Activated CD4-positive, alpha-beta T cell treated with anti-CD3 and anti-CD28 coated beads for 24 hours (primary cell): ENCODE measurements at places on chromosomes 7 and 10.

DNA sequence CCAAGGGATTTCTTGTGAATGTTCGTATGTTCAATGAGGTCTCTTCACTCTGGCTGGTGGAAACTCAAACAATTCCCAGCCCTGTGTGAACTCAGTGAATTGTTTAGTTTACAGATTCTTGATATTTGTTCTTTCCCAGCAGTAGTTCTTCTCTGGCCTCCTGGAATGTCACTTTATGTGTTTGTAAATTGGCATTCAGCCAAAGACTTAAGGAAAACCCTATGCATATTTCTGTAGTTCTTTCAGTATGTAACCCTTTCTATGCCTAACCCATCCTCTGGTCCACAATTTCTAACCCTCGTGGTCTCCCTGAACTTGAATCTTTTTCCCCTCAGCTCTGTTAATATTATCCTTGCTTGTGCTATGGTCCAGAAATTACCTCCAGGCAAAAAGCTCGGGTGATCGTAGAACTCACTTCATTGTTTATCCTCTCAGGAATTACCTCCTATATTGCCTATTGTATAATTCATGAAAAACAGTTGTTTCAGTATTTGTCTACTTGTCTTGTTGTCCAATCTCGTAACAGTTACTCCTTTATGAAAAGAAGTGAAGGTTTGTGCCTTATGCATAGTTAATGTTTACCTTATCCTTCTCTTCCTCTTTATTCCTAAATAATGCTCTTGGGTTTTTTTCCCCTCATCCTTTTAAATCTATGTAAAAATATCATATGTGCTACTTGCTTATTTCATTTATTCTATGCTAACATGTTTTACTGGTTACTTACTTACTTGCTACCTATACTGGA lies 23.7 kb upstream of the AGR3 start:
- DNase-seq: no peak

DNA sequence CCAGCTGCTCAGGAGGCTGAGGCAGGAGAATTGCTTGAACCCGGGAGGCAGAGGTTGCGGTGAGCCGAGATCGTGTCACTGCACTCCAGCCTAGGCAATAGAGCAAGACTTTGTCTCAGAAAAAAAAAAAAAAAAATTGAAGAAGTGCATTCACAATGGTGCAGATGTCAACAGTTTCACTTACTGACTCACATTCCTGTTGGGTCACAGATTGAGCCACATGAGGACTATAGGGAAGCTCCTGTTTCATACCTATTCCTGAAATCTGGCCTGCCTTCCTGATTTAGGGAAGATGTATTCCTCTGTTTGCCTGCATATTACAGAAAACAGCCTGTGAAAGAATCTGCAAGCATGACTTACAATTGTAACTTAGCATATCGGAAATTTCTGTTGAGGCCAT lies 78.2 kb downstream of the AKR1C4 start:
- no peak for DNase-seq

GRCh38 chr10:49138361-49138891 lies 4.6 kb upstream of the FAM170B start:
- no peak for DNase-seq

- no peak for DNase-seq
These were observed 136.9 kb downstream of the KCNMA1 start for GRCh38 chr10:77500754-77501151.
